DMS79 treated with DMSO at 0.1 percent for 48 hours (cell line): ENCODE measurements at places on chromosomes 11 and 22.

DNA sequence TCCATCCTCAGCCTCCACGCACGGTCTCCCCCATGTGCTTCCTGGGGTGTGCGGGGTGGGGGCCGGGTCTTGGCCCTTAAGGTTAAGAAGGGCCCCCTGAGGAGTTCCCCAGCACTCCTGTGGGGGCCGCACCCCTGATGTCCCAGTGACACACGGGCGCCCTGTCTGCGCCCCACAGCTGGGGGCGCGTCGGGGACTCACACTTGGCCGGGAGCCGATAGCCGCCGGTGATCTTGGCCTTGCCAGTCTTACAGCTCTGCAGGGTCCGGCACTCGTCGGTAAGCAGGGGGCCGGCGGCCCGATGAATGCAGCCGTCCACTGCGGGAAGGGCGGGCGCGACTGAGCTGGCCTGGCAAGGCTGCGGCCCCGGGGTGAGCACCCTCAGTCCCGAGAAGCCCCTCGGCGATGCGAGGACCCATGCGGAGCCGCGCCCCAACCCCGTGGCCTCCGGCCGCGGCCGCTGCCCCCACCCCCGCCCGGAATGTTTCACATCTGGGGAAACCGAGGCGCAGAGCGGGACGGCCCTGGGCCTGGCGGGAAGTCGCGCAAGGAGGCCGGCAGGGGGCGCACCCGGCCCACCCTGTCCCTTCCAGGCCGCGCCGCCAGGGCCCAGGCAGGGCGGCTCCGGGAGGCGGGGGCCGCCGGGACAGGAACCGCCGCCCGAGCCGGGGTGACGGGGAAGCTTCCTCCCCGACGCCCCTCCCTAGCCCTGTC, 13.9 kb downstream of the OTUB1 start:
- DNase-seq, result no peak

DNA sequence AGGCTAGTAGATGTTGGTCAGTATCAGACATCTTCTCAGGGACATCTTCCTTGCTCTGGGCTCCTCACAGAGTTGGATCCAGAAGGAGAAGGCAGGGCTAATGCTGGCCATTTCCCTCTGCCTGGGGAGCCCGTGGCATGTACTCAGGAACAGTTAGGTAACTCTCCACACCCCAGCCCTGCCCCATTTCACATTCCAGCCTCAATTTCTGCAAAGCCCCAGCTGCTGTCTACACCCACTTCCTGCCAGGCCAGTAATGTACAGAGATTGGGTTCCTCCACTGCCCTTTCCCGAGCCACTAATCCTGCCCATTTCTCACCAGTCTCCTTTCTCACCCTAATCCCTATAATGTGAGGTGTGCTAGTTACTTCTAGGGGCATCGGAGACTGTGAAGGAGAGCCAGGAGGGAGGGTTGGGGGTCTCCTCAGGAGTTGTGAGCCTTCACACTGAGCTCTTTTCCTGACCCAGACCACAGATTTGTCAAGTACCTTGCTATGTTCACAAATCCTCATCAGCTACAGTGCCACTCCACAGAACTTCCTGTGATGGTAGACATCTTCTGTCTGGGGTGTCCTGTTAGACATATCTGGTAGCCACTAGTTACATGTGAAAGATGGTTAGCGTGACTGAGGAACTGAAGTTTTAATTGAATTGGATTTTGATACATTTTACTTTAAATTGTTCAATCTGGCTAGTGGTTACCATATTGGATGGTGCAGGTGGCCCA, 1.3 kb upstream of the SEC14L3 start:
- no peak for DNase-seq

DNA sequence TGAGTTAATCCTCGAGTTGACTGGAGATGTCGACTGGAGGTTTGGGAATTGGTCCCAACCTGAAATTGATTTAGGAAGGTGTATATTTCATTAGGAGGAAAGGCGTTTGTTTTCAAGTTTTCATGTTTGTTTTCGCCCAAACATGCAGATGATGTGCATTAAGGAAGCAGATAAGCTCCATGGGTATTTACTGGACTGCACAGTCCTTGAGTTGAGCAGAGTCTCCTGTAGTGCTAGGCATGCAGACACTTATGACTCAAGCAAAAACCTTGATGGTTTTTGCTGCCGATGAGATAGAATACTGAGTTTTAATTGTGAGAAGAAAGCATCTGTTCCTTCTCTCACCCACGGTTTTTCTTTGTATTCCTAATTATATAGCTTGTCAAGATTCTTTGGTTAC, 27.9 kb downstream of the CABIN1 start:
- DNase-seq, result no peak

DNA sequence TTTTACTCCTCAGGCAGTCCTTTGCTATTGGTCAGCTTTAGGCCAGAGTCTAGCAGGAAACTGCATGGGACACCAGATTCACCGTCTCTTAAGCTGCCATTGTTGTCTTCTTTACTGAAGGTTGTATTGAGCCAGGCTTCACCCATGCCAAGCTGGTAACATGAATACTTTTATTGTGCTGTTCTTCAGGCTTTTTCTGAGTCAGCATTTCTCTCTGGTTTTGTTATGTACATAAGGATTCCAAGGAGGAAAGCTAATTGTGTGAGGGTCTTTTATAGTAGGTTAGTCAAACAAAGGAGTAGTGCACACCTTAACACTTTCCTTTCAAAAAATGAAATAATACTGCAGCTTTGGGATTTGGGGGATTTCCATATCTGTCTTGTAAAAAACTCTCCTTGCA, 252.8 kb downstream of the JRKL start:
- DNase-seq, result no peak

DNA sequence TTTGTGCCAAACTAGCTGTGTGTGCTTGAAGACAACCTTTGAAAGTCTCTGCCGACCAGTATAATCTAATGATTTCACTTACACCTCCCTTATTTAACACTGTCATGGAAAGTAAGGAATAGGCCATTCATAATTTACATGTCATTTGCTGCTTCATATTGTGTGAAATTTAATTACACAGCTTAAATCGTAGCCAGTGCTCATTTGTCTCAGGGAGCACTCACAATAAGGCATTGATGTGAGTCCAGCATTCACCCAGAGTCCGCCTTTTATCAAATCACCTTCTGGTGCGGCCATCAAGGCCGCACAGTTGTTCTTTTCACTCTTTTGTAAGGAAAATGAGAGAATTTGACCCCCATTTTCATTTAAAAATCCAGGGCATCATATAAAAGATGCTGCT, 46.9 kb downstream of the PAX6 start:
- no peak for DNase-seq

GRCh38 chr11:27696115-27696514, 4.1 kb downstream of the BDNF start:
- no peak for DNase-seq

GRCh38 chr11:121191818-121192217, 90.8 kb downstream of the TECTA start:
- no peak for DNase-seq
